ENCODE measurements at places on chromosomes 13 and 19.

DNA sequence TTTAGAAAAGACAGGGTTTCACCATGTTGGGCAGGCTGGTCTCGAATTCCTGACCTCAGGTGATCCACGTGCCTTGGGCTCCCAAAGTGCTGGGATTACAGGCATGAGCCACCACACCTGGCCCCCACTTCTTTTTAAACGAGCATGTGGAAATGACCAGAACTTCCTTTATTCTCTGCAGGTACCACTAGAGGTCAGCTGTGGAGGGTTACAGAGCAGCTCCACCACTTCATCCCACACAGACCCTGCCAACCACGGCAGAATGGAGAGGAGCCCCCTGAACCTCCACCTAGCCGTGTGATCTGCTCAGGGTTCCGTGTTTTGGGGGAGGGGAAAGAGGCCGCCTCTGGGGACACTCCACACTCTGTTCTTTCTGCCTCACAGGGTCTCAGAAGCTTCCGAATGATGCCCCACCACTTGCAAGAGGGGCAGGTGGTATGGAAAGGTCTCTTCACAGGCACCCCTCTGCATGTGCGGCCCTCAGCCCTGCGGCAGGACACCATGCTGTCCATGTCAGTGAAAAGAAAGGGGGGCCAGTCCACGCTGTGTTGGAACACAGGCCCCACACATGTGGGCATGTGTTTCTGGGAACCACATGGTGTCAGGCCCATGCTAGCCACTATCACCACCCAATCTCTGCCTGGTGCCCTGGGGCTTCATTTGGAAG lies 465.0 kb downstream of the TSHZ3 start:
- no peak for DNase-seq

GRCh38 chr13:53028637-53029203 lies at the start of gene OLFM4:
TSS of gene OLFM4 (plus strand) at chr13:53028813. CDS start at chr13:53028837, 24 bp downstream.
- DNase-seq: no peak

GRCh38 chr19:42131149-42132029 lies 857 bp downstream of the POU2F2 start:
- DNase-seq: no peak

DNA sequence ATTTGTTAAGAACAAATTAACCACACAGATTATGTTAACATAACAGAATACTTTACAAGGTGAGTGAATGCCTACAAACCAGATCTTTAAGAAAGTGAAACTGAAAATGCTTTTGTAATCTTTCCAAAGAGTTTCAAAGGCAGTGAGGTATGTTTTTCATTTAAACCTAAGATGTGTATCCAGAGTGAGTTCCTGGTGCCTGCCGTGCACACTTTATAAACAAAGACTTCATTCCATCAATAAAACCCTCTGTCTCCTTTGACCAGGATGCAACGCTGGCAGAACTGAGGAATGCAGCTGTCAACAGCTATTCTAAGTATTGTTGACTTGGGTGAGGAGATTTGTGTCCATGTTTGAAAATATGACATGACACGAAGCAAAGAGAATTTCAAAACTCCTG lies 344.6 kb downstream of the DNAJC15 start:
- no peak for DNase-seq

DNA sequence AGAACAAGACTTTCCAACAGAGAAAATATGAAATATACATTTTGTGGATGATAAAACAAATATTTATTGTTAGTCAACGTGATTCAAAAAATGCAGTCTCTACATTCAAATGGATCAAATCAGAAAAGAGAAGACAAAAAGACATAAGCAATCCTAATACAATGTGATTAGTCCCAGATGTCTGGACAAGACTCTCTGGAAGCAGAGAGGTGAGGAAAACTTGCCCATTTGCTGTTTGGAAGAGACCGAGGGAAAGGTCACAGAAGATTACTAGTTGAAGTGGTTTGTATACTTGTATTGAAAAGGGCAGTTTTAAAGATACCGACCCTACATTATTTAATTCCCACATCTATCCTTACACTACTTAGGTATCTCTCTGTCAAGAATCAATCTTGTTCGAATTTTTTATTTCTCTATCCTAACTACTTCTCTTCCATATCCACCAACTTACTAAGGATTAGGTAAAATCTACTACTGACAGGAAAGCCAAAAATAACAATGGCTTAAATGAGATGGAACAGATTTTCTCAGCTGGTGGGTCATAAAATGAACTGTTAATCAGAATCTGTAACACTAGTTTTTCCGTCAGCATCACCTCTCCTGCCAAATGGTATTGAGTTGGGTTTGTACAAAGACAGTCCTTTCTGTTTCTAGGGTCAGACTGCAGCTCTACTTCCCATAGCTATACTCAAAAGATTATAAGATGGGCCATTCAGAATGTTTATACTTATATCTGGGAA lies 497.1 kb downstream of the DCT start:
- DNase-seq: no peak

- peak; percentile 65 for DNase-seq
Measured at GRCh38 chr19:18995804-18996241, 37.5 kb downstream of the SUGP2 start.

GRCh38 chr13:99894840-99895443 lies 76.6 kb downstream of the ZIC5 start:
- DNase-seq: no peak

- no peak for DNase-seq
Measured at GRCh38 chr13:32107973-32108372, 76.4 kb downstream of the FRY start.

DNA sequence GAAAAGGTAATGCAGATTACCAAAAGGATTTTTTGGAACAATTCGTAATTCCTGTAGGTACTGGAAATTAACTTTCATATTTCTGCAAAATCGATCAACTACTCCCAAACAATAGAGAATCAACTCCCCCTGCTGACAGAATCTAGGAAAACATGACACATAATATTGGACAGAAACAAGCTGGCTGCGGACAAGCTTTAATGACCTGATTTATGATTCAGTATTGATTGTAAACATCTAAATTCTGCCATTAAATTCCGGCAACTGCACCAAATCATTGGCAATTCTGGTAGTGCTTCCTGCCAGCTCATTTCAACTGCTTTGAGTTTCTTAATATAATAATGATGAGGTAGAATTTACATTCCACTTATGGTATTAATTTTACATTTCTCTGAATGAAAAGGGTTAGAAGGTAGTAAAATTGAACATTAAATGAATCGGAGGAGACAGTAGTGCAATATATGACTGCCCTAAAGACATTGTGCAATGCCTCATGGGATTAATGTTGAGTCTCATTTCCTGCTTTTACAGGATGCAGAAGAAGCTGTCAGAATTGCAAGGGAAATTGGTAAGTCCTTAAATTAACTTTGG lies 146.5 kb downstream of the PCCA start:
- DNase-seq: peak; percentile 10

DNA sequence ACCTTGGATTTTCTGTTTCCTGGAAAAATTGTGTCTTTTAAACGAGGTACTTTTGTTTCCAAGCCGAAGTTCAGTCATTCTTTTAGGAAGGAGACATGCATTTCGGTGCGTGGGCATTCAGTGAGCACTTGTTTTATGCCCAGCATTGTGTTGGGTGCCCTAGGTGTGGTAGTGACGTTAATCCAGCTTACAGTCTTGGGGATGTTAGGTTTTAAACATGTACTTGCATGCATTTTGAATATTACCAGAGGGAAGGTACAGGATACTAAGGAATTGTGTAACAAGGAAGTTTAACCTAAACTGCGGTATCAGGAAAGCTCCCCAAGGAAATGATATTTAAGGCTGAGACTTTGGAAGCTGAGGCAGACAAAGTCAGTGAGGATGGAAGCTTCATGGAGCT lies 66.3 kb downstream of the ARHGAP35 start:
- DNase-seq: no peak

GRCh38 chr13:73138276-73138637 lies 79.5 kb downstream of the KLF5 start:
- no peak for DNase-seq

DNA sequence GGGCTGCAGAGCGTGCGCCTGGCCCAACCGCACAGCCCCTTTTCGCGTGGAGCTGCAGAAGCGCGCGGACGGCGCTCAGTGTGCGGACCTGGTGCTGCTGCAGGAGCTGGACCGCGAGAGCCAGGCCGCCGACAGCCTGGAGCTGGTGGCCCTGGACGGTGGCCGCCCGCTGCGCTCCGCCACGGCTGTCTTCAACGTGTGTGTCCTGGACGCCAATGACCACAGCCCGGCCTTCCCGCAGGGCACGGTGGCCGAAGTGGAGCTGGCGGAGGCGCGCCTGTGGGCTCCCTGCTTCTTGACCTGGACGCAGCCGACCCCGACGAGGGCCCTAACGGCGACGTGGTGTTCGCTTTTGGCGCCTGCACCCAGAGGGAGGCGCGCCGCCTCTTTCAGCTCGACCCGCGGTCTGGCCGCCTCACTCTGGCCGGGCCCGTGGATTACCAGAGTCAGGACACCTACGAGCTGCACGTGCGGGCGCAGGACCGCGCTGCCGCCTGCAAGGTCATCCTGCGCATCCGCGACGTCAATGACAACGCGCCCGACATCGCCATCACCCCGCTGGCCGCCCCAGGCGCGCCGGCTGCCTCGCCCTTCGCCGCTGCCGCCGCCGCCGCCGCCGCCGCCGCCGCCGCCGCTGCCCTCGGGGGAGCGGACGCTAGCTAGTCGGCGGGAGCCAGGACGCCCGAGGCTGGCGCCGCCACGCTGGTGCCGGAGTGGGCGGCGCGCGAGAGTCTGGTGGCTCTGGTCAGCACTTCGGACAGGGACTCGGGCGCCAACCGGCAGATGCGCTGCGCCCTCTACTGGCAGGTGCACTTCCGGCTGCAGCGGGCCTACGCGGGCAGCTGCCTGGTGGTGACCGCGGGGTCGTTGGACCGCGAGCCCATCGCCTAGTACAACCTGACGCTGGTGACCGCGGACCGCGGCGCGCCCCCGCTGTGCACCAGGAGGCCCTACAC lies 172.2 kb downstream of the OLFM4 start:
- DNase-seq: no peak

DNA sequence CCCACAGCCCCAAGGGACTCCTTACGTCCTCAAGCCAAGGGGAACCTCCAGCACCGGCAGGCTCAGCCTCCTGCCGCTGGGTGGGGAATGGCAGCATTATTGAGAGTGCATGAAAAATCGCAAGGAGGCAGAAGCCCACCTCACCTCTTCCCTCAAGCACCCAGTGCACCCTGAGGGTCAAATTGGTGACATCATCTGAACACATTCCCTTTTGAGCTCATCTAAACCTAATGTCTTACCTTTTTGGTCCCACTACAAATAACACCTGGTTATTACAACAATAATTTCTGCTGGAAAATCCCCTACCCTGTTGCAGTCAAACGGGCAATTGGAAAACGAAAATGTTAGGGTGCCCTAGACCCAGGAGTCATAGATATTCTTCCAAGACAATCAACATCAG lies 12.2 kb upstream of the POP4 start:
- no peak for DNase-seq

- no peak for DNase-seq
Measured at GRCh38 chr13:106468207-106468606, 67.3 kb downstream of the EFNB2 start.

GRCh38 chr13:40438999-40439797 lies 227.2 kb downstream of the FOXO1 start:
- no peak for DNase-seq

DNA sequence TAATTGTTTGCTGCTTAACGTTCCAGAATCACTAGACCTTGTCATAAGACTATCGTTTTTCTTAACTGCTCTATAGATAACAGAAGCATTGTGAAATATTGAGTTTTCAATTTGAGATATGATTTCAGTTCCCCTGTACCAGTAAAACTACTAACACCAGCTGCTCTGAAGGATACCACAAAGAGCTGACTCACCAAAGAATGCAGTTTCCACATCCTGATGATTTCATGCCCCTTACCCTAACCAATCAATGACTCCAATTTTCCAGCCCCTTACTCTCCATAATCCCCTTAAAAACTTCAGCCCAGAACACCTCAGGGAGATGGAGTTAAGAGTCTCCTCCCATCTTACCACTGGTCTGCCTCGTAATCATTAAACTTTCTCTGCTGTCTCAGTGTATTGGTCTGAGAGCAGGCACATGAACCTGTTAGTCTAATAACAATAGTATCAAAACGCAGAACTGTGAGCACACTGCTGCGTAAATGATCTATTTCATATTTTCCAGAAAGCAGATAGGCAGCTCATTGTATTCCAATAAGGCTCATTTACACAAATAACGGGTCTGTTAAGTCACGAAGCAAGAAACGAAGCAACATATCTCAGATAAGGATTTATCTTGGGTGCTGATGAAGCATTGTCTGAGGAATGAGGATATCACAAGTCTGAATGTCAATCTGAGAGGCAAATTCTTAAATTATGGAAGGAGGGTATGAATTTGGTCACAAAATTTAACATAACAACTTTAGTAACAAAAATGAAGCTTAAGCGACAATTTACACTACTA lies 14.1 kb upstream of the CCNA1 start:
- DNase-seq: no peak

- no peak for DNase-seq
Measured at GRCh38 chr13:107305178-107305577, 737.2 kb upstream of the ARGLU1 start.

- DNase-seq: no peak
Measured at GRCh38 chr19:40355975-40356680, 7.6 kb downstream of the PLD3 start.

- no peak for DNase-seq
Measured at GRCh38 chr19:7515645-7516151, at the start of gene ZNF358. TSS of gene ZNF358 (plus strand) at chr19:7516103. CDS start at chr19:7519243, 3,140 bp downstream.

DNA sequence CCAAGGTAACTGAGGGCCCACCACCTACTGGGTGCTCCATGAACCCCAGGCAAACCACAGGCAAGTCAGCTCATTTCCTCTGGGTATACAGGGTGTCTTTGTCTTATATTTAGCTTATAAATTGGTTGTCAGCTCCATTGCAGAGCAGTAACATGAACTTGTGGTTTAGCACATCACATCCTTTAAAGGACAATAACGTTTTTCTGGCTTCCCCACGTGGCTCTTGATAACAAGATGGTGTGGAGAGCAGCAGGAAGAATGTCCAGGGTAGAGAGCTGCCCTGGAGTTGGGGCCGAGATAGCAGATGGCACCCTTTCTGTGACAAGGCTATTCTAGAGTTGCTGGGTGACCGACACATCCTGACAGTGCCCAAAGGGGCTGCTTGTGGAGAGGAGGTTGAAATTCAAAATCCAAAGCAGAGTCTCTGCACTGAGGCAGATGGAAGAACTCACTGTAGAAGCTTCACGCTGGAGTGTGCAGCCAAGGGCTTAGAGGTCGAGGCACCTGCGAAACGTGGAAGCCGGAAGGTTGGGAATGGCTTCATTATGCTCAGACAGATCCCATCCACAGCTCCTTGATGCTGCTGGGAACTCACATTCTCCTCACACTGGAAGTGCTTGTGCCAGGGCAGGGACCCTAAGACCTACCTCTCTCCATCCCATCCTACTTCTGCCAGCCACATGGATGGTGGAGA lies 133.0 kb upstream of the FRY start:
- DNase-seq: no peak

DNA sequence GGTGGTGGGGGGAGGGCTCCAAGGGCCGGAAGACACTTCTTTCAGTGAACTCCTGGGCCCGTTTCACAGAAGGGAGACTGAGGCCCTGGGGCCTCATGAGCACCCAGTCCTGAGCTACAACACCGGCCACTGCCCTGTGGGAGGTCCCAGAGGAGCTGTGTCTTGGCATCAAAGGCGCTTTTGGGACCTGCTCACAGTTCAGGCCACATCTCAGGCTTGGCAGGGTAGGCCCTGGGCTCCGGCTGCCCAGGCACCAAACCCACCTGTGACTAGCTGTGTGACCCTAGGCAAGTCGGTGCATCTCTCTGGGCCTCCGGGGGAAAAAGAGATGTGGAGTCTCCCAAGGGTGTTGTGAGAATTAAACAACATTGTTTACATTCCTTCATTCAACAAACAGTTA lies 29.5 kb downstream of the NFILZ start:
- no peak for DNase-seq

Data from kidney epithelial cell (primary cell).